ENCODE measurements at places on chromosomes 7 and 10.

- DNase-seq, result no peak
These were observed 1.2 kb downstream of the EZH2 start for GRCh38 chr7:148882841-148883265.

GRCh38 chr7:88289564-88290025 is 17.1 kb downstream of the STEAP4 start:
- no peak for DNase-seq

DNA sequence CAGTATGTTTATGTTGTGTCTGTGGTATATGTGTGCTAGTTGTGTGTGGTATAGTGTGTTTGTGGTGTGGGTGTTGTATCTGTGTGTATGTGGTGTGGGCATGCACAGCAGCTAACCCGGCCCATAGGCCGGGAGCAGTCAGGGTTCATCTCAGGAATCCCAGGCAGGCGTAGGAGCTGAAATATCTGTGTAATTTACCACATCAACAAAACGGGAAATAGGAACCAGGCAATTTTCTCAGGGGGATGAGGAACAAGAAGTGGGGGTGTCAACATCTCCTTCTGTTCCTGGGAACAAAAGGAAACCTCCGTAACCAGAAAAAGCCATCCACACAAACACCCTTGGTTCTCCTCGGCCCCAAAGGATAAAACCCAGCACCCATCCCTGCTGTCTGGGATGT is 24.5 kb upstream of the ZNF488 start:
- DNase-seq, result no peak

DNA sequence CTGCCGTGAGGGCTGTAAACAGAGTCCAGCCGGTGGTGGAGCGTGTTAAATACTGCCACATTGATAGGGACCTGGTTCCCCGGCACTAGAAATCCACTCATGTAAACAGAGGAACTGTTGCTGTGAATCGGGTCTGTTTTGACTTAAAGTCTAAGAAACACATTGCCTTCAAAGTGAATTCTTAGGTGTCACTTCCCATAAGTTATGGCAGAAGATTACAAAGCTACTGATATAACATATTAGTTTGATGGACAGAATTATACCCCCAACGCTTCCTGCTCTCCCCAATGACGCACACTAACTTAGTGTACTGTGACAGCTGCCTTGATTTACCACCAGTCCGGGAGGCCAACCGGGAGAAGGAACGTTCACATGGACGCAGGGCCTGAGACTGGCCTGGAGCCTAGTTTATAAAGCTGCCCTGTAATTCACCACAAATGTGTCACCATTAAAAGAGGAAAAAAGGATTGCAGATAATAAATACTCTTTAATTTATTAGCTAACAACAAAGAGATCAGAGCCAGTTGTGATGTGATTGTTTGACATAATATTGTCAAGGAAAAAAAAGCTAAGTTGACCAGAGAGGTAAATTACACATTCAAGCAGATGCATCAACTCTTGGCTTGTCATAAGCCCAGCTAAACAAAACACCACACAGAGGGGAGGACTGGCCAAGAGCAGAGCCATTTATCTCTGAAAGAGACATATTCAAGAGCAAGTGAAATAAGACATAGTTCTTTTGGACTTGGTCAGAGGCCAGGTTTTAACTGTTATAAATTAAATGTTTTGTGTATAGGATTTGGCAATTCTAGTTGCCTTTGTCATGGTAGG is 820.6 kb downstream of the LRMDA start:
- DNase-seq, result no peak

Measured in stimulated activated CD4-positive, alpha-beta T cell treated with anti-CD3 and anti-CD28 coated beads, Interleukin-4, amount 100 ng/mL, for 4 hours (primary cell).